ENCODE measurements at places on chromosomes 12 and 14.

DNA sequence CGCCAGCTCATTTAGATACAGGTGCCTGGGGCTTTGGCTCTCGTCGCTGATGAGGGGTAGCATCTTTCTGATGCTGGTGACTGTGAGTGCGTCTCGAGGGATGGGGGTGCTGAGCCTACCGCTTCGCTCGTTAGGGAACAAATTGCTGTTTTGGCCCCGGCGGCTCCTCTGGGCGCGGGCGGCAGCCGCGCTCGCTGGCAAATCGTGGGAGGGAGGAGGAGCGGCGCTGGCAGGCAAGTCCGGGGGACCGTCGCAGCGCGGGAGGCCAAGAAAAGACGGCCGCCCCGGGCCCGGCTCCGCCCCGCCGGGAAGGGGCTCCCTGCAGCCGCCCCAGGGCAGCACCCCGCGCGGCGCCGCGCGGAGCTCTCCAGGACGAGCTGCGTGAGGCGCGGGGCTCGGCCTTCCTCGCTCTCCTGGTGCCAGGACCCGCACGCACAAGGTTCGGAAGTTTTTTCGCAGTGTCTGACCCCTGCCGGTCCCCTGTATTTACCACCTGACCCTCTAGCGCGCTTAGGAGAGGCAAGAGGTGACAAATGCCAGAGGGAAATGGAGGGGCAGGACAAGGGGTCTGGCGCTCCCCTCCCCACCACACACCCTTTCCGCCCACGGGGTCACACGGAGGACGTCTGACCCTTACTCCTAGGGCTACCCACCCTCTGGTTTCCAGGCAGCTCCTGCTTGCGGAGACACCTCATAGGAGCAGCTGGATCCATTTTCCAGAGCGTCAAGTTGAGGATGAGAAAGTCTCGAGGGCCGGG is 899 bp upstream of the KCNH3 start:
- no peak for DNase-seq

DNA sequence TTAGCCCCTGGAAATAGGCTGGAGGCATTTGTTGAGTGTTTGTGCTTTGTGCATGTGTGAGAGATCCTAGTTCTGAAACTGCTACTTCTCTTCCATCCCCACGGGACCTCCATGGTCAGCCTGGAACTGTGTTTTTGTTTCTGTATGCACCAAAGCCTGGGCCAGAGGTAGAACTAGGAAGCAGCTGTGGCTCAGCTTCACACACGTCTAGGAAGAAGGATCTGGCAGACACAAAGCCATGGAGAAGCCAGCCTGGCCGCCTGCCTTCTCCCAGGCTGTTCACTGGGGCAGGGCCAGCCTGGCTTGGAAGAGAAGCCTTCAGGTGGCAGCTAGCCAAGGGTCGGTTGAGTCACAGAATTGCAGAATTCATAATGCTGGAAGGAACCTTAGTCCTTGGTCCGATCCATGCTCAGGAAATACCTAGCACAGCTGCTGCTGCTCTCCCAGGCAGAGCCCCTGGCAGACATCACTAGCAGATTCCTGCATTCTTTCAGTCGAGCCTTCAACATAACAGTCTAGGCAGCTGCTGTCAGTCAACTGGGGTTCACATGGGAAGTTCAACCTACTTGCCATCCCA is 27.0 kb downstream of the RIN3 start:
- peak; percentile 88 for DNase-seq

DNA sequence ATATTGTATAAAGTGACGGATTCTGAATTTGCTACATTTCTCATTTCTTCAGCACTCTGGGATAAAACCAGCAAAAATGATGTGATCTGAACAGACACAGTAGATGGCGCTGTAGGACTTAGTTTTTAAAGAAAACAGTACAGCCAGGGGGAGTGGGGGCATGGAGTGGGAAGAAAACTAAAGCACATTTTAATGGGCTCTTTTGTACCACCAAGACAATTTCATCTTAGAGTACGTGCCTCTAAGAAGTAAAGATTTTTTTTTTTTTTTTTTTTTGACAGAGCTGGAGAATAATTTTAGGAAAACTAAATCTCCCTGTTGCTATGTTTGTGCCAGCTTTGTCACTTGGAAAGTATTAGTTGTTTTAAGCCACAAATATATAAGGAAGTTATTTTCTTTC is 124.4 kb downstream of the RAD51B start:
- DNase-seq = peak; percentile 72

DNA sequence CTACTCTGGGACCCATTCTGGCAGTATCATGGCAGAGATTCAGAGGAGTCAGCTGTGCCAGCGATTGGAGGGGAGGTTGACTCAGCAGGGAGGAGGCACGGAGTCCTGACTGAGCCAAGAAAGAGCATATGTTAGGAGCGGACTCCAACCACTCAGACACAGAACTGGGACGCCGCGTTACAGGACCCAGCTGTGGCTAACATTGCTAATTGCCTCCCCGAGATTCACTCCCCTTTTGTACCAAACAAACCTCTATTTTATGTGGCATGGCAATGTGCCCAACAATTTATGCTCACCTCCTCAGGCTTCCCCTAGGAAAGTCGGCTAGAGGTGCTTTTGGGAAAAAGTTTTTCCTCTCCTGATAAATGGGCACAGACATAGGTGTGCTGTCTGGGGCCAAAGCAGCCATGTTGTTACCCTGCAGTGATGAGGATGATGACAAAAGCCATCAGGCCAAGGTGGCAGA is 15.2 kb upstream of the CLIP1 start:
- DNase-seq = no peak

DNA sequence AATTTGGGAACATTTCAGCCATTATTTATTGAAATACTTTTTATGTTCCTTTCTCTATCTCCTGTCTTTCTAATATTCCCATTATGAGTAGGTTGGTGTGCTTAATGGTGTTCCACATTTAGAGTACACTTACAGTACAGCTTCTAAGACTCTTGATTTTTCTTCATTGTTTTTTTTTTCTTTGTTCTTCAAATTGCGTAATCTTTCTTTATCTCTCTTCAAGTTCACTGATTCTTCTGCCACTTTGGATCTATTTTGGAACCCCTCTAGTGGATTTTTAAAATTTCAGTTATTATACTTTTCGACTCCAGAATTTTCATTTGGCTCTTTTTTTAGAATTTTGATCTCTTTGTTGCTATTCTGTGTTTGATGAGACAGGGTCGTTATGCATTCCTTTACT is 157.7 kb downstream of the ADGRD1 start:
- no peak for DNase-seq

DNA sequence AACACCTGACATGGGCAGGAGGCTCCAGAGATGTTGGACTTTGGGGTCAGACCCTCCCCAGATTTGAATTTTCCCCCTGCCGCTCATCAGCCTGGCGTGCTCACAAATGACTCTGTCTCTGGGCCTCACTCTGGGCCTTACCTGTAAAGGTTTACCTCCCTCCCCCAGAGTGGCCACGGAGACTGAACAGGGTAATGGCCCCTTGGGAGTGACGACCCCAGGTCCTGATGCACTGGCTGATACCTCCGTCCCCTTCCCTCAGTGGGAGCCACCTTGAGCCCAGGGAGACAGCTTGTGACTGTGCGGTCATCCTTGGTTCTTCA is 7.0 kb downstream of the SLC25A29 start:
- DNase-seq = no peak

DNA sequence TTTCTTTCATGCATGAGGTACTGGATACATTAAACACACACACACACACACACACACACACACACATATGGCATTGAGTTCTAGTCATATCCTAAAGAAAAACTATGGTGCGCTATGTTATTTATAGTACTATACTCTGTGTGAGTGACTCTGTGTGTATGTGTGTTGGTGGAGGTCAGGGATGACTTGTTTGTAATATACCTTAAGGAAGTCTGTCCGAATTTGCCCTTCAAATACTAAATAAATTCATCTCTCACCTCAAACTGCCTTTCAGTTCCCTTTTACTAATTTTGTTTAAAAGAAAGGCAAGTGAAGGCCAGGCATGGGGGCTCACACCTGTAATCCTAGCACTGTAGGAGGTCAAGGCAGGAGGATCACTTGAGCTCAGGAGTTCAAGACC is 2.1 kb upstream of the AKAP5 start:
- no peak for DNase-seq

DNA sequence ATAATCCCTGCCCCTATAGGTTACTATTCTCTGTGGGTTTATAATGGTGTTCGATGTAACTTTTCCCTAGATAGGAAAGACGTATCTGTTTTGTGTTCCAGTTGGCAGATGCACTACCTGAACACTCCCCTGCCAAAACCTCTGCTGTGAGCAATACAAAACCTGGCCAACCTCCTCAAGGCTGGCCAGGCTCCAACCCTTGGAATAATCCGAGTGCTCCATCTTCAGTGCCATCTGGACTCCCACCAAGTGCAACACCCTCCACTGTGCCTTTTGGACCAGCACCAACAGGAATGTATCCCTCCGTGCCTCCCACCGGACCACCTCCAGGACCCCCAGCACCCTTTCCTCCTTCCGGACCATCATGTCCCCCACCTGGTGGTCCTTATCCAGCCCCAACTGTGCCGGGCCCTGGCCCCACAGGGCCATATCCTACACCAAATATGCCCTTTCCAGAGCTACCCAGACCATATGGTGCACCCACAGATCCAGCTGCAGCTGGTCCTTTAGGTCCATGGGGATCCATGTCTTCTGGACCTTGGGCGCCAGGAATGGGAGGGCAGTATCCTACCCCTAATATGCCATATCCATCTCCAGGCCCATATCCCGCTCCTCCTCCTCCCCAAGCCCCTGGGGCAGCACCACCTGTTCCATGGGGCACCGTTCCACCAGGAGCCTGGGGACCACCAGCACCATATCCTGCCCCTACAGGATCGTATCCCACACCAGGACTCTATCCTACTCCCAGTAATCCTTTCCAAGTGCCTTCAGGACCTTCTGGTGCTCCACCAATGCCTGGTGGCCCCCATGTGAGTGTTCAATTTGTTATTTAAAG is 11.3 kb downstream of the MAPK1IP1L start:
- no peak for DNase-seq

- DNase-seq = no peak
Observed at GRCh38 chr12:132314516-132315233, 14.7 kb downstream of the GALNT9 start.

DNA sequence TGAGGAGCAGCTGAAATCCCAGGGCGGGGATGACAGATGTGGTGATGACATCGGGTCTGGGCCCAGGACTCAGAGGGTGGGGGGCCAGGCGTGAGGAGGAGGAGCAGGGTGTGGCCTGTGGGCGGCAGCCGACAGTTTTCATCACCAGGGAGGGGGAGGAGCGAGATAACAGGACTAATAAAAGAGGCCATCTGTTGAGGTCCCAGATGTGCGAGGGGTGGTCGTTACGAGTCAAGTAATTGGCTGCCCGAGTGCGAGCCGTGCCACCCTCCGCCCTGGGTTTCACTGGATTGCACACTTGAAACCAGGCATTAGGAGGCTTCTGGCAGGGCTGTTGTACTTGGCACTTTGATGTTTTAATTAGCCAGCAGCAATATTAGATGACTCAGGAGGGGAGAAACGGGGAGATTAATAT is 67.2 kb downstream of the NOS1 start:
- DNase-seq = no peak

DNA sequence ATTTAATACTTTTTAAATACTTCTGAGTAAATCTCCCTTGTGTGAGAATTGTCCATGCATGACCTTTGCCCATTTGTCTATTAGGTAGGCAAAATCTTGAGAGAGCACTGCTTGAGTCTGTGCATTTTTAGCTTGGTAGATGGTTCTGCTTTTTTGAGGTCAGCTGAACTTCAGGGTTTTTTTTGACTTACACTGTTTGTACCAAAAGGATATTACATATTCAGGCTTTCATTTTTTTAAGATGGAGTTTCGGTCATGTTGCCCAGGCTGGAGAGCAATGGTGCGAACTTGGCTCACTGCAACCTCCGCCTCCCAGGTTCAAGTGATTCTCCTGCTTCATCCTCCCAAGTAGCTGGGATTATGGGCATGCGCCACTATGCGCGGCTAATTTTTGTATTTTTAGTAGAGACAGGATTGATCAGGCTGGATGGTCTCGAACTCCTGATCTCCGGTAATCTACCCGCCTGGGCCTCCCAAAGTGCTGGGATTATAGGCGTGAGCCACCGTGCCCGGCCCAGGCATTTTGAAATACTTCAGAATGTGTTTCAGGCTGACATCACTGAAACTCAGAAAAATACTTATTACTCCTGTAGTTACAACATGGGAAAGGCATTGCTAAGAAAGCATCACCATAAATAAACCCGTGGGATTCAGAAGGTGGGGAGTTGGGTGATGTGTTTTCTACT is 11.1 kb downstream of the RASSF3 start:
- no peak for DNase-seq

DNA sequence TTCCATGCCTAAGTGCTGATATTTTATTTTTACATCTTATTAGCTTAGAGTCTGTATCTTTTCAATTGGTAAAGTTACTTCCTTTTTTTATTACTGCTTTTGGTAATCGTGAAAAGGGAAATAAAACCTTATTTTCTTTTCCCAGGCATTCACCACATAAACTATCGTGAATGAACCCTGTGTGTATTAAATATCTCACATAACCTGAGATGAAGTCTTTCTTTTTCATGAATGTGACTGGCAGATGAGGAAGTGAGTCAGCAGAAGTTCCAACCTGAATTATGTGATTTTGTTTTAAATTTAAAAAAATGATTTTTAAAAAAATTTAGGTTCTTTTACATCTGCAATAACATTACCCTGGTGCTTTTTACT is 26.0 kb downstream of the MYBPC1 start:
- no peak for DNase-seq

GRCh38 chr12:130876297-130876696 is 4.4 kb downstream of the RAN start:
- DNase-seq = no peak
